ENCODE measurements at places on chromosomes 6 and 20. TPM values are rescaled to one million over a fixed set of nuclear protein-coding genes. Genes with fewer than 3 reads are reported as not detected.
A peak's percentile ranks its signal among the peaks of the same experiment; 100 is the strongest.

Gene OR2H2
- total RNA-seq: not detected

Gene CRIP3
- total RNA-seq: not detected

Gene PLN
- total RNA-seq: 2.3 TPM

Gene DNMT3B
- not detected for total RNA-seq

Gene HLA-DOA
- total RNA-seq: 0.58 TPM

DNA sequence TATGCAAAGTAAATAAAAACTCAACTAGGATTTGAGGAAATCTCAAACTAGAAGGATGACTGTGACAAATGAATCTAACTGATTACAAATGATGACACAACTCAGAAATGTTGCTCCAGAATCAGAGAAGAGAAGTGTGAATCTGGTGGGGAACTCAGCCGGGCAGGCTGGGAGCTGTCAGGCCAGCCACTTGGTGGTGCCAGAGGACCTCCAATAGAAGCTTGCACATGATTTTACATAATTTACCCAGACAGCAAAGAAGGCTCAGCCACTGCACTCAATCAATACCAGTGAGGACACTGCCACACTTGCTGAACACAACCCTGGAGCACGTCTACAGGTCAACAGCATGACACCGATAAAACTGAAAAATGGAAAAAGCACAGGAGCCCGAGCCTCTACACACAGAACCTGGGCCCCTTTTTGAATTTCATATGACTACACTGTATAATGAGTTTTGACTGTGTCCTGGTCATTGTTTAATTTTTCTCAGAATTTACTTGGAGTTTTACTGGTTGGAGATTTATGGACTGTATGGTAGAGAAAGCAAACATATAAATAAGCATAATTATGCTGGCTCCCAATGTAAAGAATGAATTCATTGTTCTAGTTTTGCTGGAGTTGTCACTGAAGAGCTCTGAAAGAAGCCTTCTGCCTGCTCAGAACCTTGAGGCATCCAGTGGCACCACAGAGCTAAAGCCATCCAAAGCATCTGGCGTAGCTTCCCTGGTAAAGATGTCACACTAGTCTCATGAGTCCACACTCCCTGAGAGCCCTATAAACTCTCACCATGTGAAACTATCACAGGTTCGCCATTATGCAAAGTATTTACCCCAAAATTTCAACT is 296.5 kb downstream of the THBS2 start:
- peak; percentile 88 for DNase-seq

- peak; percentile 34 for DNase-seq
These were observed 98.9 kb upstream of the ENPP5 start for GRCh38 chr6:46269447-46270229.

DNA sequence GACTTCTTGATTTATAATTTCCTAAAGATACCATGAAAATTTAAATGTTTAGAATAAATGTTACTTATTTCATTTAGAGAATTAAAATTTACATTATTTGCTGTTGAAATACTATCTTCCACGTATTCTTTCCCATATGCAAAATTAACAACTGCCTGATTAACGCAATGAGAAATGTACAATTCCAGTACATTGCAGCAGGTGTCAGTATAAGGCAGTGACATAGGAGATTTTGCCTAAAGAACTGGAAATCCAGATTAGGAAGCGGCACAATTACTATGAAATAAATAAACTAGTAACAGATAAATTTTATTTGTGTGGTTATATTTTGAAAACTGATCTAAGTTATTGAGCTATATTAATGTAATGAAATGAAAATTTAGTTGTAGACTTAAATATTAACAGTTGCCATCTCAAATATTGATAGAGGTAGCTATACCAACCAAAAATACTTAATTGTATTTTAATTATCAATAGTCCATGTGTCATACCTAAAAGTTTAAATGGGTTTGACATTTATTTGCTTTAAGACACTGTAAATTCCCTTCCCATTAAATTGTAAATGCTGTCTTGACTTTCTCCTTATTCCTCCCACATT is 300.2 kb downstream of the UTRN start:
- DNase-seq: peak; percentile 75

DNA sequence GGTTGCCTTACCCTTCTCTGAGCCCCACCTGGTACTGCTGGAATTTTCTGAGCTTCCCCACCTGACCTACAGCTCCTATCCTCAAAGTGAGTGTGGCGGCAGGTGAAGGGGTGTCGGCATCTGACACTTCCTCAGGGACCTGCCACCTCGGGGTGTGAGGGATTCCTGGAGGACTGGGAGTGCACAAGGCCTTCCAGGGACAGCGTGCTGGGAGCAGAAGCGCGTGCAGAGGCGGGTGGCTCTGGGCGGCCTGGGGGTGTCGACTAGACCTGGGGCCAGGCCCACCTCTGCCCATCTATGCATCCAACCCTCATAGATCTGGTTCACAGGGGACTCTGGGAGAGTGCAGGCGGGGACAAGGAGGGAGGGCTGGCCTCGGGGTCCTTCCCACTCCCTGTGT is 7.8 kb downstream of the DLGAP4 start:
- DNase-seq: no peak

DNA sequence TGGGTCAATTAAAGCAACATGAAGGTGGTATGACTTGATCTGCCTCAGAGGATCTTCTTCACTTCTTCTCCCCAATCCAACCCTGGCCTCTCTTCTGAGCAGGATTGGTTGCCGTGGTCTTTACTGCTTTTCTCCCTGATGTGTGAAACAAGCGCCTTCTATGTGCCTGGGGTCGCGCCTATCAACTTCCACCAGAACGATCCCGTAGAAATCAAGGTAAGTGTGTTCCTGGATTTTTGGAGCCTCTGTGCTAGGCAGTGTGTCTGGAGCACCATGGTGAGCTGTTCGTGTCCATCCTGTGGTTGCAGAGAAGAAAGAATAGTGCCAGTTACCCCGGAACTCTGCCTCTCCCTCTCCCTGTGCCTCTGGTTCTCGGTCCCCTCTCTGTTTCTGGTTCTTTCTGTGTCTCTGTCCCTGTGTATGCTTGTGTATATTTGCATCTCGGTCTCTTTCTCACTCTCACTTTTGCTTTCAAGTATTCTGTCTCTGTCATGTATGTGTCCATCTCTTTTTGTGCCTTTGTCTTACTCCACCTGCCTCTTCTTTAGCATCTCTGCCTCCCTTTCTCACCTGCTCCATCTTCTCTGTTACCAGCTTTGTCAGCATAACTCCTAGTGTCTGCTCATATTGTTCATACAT is 23.5 kb downstream of the TM9SF4 start:
- DNase-seq: no peak

GRCh38 chr6:4928426-4928825 is 75.4 kb downstream of the RPP40 start:
- no peak for DNase-seq

GRCh38 chr6:41451039-41451438 is 95.1 kb upstream of the FOXP4 start:
- DNase-seq: peak; percentile 55

- DNase-seq: no peak
These were observed 778.8 kb downstream of the KIF16B start for GRCh38 chr20:15794409-15794808.

DNA sequence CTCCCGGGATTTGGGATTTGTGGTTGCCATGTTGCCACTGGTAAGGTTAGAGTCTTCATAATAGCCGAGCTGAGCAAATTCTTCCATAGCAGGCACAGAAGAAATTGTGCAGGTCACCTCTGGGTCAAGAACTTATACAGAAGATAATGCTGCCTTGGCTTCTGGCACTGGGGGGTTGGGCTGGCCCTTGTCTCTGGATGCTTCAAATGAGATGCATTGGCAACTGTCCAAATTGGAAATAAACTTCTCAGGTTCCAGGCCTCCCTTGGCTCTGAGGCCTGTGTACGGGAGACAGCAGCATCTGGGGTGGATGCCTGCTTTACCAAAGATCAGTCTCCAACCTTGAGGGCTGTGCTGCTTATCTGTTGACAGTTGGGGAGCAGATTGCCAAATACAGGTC is 26.2 kb downstream of the MYO6 start:
- DNase-seq: no peak

DNA sequence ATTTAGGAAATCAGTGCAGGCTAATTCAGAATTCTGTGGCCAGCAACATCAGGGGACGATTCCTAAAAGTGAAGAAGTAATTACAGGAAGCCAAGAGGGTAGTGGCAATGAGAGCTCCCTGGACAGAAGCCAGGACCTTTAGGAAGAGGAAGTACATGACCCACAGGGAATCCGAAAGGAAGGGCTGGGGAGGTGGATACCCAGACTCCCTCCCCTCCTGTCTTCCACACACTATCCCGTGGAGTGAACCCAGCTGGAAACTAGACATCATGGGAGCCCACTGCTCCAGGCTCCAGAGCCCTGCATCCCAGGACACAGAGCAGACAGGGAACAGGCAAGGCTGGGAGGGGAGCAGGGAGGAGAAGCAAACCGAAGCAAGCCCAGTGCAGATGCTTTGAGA is 83.0 kb downstream of the SNX5 start:
- DNase-seq: no peak

DNA sequence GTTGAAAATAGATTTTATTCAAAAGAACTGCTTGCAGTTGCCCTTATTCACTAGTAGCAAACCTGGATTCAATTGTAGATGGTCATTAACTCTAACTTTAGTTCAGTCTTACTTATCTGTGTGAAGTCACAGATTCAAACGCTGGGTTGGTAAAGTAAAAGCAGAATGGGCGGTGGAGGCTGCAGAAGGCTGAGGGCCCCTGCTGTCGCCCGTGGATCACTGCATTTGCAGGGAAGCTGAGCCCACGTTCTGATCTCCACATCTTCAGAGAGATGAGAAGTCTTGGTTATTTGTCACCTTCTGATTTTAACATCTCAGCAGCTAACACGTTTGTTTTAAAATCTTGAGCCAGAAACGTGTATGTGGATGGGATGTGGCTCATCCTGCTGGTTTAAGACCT is 75.1 kb downstream of the SNX9 start:
- no peak for DNase-seq
